ENCODE measurements at places on chromosomes 16 and 17. TPM values are rescaled to one million over a fixed set of nuclear protein-coding genes. Genes with fewer than 3 reads are reported as not detected.

GRCh38 chr16:30473231-30474073 lies 910 bp downstream of the ITGAL start:
- peak; percentile 31 for DNase-seq

- DNase-seq: no peak
Measured at GRCh38 chr17:31750578-31750977, 108.5 kb downstream of the COPRS start.

DNA sequence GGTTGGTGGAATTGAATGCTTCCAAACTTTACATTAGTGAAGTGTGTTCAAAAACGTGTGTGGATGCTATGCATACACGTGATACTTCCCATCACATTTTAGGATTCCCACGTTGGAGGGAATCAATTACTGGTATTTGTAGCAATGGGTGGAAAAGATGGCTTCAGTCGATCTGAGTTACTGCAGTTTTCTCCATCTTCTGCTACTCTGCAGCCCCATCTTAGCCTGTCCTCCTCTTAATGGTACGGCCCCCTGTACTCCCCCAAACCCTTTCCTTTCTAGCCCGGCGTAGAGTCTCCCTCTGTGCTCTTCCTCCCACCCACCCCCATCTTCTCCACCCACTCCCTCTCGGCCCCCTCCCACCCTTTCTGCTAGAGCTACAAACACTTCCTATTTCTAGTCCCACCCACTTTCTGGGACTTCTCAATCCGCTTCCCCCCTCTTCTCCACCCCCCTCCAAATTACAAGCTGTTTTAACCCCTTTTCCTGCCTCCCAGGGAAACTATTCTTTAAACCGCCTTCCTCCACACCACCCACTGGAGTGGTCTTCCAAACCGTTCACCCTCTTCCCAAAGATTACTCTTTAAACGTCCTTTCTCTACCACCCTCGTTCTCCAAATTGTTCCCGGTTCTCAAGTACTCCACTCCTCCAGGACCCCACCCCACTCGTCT lies 1.1 kb downstream of the CHTF8 start:
- no peak for DNase-seq

- DNase-seq: no peak
Measured at GRCh38 chr17:66474806-66475497, 172.5 kb downstream of the PRKCA start.

DNA sequence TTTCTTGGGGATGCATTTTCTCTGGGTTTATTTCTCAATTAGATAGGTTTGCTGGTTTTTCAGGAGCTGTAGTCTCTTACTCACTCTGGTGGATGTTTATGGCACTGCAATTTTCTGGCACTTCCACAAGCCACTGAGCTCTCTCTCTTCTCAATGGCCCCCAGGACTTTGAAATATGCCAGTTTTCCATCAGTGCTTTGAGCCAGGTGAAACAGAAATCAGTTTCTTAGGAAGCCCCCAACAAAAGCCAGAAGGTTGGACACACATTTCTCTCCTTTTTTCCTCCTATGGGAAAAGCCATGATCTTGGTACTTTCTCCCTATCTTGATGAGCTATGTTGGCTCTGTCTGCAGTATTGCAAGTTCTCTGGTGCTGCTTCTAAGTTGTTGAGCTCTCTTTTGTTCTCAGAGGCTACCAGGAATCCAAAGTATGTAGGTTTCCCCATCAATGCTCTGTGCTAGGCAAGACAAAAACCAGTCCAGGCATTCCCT lies 90.7 kb upstream of the SMIM36 start:
- no peak for DNase-seq

GRCh38 chr16:51707666-51708065 lies 556.6 kb upstream of the SALL1 start:
- no peak for DNase-seq

- no peak for DNase-seq
Measured at GRCh38 chr17:72053449-72053848, 67.4 kb upstream of the SOX9 start.

- DNase-seq: no peak
Measured at GRCh38 chr17:62968445-62968923, 2.4 kb downstream of the TANC2 start.

GRCh38 chr16:67296420-67296819 lies 17.1 kb downstream of the PLEKHG4 start:
- no peak for DNase-seq

- DNase-seq: no peak
Measured at GRCh38 chr17:67123699-67124098, 79.3 kb downstream of the CACNG1 start.

DNA sequence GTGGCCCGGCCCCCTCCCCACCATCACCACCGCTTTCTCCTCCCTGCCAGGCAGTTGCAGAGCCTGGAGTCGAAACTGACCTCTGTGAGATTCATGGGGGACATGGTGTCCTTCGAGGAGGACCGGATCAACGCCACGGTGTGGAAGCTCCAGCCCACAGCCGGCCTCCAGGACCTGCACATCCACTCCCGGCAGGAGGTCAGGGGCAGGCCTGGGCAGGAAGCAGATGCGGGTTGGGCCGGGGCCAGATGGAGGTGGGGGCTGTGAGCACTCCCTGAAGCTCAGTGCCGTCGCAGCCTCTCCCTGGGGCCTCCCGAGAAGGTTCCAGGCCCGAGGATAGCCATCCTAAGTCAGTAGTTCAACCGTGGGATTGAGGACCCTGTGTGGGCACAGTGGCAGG lies 14.2 kb upstream of the ADGRG3 start:
- no peak for DNase-seq

- DNase-seq: no peak
Measured at GRCh38 chr16:27704252-27704651, 154.3 kb downstream of the KATNIP start.

GRCh38 chr17:20022701-20023100 lies 13.5 kb downstream of the SPECC1 start:
- no peak for DNase-seq

- DNase-seq: no peak
Measured at GRCh38 chr17:82921426-82921825, 81.6 kb upstream of the ZNF750 start.

DNA sequence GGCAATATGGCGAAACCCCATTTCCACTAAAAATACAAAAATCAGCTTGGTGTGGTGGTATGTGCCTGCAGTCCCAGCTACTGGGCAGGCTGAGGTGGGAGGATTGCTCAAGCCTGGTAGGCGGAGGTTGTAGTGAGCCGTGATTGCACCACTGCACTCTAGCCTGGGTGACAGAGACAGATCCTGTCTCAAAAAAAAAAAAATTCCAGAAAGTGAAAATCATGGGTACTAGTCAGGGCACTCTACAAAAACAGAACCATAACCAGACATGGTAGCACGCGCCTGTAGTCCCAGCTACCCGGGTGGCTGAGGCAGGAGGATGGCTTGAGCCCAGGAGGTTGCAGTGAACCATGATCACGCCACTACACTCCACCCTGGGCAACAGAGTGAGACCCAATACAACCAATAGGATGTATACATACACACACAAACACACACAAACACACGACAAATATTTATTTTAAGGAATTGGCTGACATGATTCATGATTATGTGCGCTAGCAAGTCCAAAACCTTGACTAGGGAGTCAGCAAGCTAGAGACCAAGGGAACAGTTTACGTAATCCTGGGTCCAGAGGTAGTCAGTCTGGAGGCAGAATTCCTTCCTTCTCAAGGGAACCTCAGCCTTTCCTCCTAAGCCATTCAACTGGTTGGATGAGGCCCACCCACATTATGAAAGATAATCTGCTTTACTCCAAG lies 11.6 kb upstream of the GP1BA start:
- DNase-seq: no peak

GRCh38 chr17:32933881-32934280 lies 5.9 kb downstream of the TMEM98 start:
- DNase-seq: no peak

- no peak for DNase-seq
Measured at GRCh38 chr16:71479420-71479819, 9.7 kb downstream of the ZNF19 start.

- DNase-seq: no peak
Measured at GRCh38 chr17:50457621-50458020, 11.1 kb downstream of the CHAD start.

DNA sequence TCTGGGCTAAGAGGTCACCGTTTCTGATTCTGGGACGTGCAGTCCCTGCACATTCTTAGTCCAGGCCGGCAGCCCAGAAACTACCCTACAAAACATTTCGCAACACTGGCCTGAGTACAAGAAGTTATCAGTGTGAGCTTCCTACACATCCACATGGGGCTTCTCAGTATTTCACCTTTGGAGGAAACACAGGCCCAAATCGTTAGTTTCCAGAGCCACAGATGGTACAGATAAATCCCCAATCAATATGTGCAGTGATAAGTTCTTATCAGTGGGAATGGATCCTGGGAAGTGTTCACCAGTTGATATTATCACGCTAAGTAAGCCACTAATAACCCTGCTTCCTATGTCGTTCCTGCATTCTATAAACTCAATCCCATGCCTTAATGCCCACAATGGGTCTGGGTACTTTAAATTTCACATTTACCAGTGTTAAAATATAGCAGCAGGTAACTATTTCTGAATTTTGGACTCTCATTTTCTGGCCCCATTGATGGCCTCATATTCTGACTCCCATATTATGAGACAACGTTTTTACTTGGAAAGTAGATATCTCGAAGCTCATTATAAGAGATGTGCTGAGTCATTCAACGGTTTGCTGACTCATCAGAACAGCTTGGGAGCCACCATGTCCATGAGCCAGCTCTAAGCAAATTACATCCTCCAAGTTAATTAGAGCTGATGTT lies 370.2 kb upstream of the MAF start:
- DNase-seq: no peak

The SAMD14 gene
- 1.7 TPM for total RNA-seq

The ADORA2B gene
- not detected for total RNA-seq

The SEPTIN12 gene
- total RNA-seq: not detected

The BIRC5 gene
- 0.40 TPM for total RNA-seq

The ABCC6 gene
- not detected for total RNA-seq

The NPIPA2 gene
- 4.1 TPM for total RNA-seq

The TVP23A gene
- not detected for total RNA-seq

The RNU2-1 gene
- 5,780 TPM for total RNA-seq

The HEXD gene
- total RNA-seq: 33.4 TPM

The RND2 gene
- total RNA-seq: 1.1 TPM

The ZNF286A gene
- total RNA-seq: 19.6 TPM

The CXCL16 gene
- 10.3 TPM for total RNA-seq

Measured in T-helper 17 cell (primary cell).